Activated naive CD4-positive, alpha-beta T cell (primary cell): ENCODE measurements at places on chromosomes 11 and 22.
A peak's percentile ranks its signal among the peaks of the same experiment; 100 is the strongest.

GRCh38 chr11:120078397-120078796, 59.5 kb downstream of the TRIM29 start:
- no peak for DNase-seq

DNA sequence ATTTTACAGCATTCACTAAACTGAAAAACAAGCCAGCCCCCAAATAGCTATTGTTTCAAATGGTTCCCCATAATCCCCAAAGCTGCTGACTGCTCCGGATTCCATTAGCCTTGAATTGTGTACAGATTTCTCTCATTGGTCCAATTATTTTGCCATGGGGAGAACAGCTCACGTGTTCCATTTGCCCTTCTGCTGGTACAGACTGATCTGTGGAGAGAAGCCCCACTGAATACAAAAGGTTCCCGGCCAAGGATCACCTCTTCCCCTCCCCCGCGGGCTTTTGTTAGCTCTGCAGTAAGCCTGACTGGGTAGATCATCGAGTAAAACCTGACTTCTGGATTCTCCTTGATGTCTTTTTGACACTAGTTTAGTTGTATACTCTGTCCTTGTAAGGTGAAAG, 9.1 kb upstream of the MAPK8IP1 start:
- DNase-seq = no peak

DNA sequence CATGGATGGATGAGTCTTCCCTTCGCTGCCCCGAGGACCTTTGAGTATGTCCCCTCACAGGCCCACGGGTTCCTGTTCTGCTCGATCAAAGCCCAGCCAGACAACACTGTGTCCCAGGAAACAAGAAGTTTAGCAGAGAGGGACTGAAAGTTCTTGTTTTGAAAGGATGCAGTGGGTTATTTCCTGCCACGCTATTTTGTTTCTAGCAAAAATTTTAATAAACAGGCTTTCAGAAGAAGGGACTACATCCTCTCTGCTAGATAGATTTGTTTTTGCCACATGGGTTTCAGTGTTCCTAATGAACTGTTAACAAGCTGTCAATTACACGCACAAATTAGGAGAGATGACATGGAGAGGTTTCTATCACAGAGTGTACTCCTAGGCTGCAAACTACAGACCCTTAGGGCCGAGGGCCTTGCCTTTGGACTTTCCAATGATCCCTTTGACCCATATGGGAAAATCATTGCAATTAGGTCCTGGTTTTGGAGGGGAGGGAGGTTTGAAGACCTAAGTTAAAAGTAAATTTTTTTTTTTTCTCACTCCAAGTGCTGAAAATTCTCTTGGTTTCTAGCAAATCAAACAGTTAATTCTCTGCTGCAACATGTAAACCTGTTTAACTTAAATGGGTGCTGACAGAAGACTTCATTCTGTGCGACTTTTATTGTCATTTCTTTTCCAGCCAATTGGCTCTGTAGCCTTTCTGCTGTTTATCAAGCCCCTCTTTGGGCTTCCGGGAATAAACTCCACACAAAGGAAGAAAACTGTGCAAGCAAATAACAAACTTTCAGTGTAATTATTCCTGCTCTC, 81.4 kb downstream of the RCN1 start:
- no peak for DNase-seq

DNA sequence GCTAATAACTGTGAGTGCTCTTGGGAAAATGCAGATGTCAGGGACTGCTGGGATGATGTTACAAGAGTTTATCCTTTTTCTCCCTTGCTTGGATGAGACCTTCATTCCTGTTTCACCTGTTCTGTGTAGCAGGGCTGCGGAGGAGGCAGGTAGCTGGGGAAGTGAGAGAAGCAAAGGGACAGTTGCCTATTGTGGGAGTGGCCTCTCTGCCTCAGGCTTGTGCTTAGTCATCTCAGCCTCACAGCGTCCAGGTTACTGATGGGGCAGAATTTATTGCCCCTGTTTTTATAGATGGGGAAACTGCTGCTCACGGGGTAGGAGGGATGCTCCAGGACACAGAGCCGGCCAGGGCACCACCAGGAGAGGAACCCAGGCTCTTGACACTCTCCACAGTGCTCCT, 1.7 kb downstream of the STX3 start:
- no peak for DNase-seq

DNA sequence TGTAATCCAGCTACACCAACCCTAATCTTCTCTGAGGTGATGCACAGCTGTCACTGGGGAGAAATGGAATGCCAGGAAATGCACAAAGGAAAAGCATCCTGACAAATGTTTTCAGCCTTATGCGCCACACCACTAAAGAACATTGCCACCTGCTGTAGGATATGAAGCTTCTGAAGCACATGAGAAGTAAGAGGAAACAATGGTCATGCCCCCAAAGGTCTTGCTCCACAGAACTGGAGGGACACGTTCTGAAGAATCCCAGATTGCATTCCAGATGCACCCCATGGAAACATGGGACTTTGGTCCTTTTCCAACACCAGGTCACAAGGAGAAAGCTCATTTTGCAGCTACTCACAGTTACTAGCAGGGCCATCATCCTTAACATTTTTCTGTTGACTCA, 48.7 kb upstream of the ZBED5 start:
- no peak for DNase-seq

DNA sequence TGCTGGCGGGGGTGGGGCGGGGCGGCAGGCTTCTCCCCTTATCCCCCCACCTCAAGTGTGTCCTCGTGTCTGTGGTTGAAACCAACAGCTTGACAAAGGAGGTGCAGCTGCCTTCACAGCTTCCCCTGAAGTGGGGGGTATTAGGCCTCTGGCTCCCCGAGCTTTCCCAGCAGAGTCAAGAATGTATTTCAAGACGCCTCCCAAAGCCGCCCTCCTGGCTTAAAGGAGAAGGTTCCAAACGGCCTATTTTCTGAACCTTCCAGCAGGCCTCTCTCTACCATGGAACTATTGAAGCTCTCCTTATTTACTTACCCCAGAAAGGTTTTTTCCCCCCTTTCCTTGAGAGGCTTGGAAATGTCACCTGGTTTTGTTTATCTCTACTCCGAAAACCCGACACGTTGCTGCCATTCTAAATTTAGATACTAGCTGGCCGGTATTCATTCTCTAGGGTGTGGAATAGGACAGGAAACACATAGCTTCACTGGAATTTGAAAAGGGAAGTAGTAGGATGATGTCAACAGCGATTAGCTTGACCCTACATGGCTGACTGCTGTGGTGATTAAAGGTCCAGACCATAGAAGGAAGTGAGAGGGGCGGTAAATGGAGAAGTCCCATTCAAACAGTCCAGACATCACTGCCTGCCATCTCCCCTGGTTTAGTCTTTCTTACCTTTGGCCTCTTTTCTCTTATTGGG, 671 bp upstream of the PICALM start:
- no peak for DNase-seq

GRCh38 chr11:13222285-13222684, 55.3 kb upstream of the BMAL1 start:
- DNase-seq = no peak

GRCh38 chr11:15829312-15829711, 527.0 kb downstream of the SOX6 start:
- DNase-seq = no peak

GRCh38 chr11:95641495-95641894, 148.1 kb downstream of the FAM76B start:
- no peak for DNase-seq

GRCh38 chr11:128472128-128473089, 114.9 kb downstream of the ETS1 start:
- peak; percentile 24 for DNase-seq

DNA sequence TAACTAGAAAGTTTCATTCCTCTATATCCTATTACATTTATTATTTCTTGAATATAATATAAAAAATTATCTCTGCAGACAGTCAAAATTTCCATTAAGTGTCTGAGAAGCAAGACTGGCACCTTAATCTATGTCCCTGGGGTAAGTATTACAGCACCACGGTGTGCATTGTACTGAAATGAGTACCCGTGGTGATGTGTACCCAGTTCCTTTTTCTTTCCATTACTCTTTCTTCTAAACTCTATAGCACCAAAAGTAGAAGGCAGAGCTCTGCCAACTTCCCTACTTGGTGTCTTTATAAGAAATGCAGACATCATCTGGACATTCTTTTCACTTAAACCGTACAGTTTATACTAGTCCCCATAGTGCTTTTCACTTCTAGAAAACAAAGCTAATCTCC, 161.7 kb downstream of the GUCY1A2 start:
- no peak for DNase-seq

DNA sequence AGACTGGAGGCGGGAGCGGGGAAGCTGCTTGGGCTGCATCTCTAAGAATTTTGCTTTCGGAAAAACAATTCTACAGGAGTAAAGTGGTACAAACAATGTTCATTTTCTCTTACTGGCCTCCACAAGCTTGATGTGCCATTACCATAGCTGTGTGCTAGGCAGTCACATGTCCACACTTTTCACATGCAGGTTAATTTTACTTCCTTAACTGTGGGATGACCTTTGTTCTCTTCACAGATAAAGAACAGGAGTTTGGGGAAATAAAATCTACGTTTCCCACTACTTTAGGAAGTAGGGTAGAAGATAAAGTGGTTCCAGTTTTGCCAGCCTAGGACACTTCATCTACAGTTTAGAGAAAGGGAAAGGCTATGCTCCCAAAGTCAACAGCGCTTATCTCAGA, 327.2 kb upstream of the NARS2 start:
- no peak for DNase-seq

GRCh38 chr11:1641096-1641495, 11.5 kb downstream of the KRTAP5-5 start:
- no peak for DNase-seq

DNA sequence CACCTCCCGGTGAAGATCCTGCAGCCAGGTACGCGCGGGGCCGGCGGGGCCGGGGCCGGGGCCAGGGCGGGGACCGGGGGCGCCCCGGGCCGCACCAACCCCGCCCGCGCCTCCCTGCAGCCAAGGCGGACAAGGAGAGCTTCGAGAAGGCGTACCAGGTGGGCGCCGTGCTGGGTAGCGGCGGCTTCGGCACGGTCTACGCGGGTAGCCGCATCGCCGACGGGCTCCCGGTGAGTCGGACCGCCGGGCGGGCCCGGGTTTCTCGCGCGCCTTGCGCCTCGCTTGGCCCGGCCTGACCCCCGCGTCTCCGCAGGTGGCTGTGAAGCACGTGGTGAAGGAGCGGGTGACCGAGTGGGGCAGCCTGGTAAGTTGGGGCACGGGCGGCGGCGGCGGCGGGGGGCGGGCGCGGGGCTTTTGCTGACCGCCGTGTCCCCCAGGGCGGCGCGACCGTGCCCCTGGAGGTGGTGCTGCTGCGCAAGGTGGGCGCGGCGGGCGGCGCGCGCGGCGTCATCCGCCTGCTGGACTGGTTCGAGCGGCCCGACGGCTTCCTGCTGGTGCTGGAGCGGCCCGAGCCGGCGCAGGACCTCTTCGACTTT, 531 bp downstream of the PIM3 start:
- DNase-seq = no peak

DNA sequence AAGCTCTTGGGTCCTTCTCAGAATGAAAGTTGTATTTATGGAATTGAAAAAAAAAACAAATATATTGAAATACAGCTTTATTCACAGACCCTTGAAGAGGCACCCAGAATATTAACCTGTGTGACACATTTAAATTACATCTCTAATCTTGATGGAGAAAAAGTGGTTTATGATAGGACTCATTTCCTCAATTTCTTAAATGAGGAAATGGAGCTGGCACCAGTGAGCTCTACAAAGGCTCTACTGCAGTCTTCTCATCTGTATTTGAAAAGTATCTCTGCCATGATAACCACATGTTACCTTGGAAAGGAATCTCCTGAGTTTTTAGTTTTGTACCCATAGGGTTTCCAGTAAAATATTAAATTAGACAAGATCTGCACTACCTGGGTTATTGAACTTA, 186.5 kb downstream of the HIPK3 start:
- no peak for DNase-seq

GRCh38 chr11:71182791-71183677, 69.3 kb downstream of the SHANK2 start:
- no peak for DNase-seq

- DNase-seq = no peak
Observed at GRCh38 chr11:61716478-61717285, 35.8 kb upstream of the MYRF start.

DNA sequence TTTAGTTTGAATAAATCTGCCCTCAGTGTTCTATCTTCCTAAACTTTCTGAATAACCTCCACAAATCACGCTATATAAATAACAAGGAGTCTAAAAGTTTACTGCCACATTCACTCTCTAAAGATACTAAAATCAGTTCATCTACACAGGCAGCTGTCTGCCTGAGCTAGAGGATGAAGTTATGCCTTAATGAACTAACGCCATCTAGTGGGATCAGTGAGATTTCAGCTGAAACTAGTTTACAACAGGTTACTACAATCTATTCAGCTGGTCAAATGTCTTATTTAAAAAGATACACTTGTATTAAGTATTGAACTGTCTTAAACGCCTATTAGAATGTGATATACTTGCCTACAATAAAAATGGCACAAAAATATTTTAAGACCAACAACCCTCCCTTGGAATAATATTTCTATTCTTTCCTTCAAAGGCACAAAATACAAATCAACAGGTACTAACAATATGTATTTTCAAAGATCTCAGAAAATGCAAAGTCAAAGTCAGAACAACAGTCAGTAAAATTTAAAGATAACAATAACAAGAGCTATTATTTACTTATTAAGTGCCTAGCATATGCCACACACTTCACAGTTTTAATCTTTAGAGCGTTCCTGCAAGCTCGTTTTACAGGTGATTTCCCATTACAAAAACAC, 84.1 kb downstream of the LARGE2 start:
- no peak for DNase-seq

GRCh38 chr11:106447631-106448191, 370.2 kb downstream of the AASDHPPT start:
- no peak for DNase-seq

- no peak for DNase-seq
Observed at GRCh38 chr11:117409511-117409910, 81.9 kb downstream of the CEP164 start.

DNA sequence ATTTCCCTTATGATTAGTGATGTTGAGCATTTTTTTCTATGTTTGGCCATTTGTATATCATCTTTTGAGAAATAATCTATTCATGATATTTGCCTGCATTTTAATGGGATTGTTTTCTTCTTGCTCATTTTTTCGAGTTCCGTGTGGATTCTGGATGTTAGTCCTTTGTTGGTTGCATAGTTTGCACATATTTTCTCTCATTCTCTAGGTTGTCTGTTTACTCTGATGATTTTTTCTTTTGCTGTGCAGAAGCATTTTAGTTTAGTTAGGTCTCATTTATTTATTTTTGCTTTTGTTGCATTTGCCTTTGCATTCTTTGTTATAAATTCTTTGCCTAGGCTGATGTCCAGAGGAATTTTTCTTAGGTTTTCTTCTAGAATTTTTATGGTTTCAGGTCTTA, 87.3 kb downstream of the METTL15 start:
- no peak for DNase-seq

DNA sequence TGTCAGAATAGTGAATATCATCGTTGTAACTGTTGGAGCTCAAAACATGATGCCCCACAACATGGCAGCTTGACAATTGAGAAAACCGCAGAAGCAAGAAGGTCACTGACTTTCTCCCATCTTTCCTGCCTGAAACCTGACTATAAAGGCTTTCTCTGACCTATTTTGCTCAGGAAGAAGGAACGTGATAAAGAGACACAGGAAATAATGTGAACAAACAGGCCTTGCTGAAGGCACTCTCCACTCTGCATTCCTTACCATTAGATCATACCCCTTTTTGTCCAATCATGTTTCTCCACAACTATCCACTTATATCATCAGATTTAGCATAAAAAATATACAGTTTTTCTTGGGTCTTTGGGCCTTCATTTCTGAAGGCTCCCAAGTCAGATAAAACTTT, 916.8 kb downstream of the METTL15 start:
- no peak for DNase-seq

- no peak for DNase-seq
Observed at GRCh38 chr11:34940026-34940677, 23.7 kb downstream of the PDHX start.

GRCh38 chr11:44914105-44914504, 36.6 kb downstream of the TP53I11 start:
- no peak for DNase-seq
